Cortex of kidney (tissue), 1 donor: ENCODE measurements at places on chromosomes 2 and 18.

GRCh38 chr2:49901202-49902065 lies 747.1 kb upstream of the FSHR start:
- DNase-seq: no peak

- DNase-seq: no peak
These were observed 50.3 kb downstream of the KANSL3 start for GRCh38 chr2:96587843-96588242.

GRCh38 chr2:113111121-113111520 lies 16.3 kb upstream of the IL1RN start:
- DNase-seq: no peak

- DNase-seq: no peak
These were observed 108.4 kb downstream of the MEP1B start for GRCh38 chr18:32298171-32298667.

DNA sequence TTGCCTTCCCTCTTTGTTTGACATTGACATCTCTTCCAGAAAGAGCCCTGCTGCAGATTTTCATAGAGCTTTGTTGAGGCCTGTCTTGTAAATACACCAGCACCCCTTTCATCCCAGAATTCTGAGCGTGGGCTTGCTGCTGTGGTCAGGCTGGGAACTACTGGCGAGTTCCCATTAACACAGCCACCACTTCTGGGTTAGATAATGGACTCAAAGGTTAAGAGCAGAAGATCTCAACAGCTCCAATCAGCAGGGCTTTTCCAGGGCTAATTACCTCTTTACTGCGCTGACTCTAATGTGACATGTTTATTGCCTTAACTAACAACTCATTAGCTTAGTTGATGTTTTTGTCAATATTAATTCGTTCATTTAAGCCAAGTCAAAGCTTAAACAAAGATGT lies 235.9 kb upstream of the BOD1L2 start:
- no peak for DNase-seq

- DNase-seq: no peak
These were observed 3.5 kb downstream of the CHPF start for GRCh38 chr2:219539926-219540678.

- no peak for DNase-seq
These were observed 570.4 kb downstream of the CCDC85A start for GRCh38 chr2:56754066-56754615.

- no peak for DNase-seq
These were observed 26.0 kb upstream of the IGFBP2 start for GRCh38 chr2:216607277-216607560.

DNA sequence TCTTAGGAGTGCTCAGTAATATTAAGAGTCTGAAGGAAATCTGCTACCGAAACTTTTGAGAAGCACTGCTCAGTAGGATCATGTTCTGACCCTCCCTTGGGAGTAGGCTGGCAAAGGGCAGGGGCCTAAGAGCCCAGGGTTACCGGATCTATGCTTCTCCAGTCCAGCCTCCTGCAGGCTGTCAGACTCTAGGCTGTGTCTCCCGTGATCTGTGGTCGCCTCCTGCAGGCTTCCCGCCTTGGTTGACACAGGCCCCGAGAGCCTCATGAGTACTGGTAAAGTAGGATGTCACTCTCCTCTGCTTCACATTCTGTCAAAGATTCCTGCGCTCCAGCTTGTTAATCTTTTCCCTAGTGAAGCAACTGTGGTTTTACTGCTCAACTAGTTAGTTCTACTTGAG lies 647.8 kb upstream of the RAB6C start:
- no peak for DNase-seq

DNA sequence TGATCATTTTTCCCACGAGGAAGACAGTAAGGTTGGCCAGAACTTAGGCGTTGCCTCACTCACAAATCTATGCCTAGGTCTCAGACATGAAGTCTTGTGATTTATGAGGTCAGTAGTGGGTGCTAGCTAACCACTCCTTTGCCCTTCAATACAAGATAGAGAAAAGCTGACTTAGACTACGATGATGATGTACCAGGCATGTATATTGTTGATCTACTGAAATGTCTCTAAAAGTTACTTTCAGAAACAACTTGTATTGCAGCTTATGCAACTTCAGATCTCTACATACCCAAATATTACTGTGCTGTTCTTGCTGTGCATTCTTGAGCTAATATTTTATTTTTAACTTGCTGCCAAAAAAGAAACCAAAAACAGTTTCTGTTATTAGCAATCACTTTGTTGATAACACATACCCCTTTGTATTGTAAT lies 30.6 kb downstream of the MAPRE2 start:
- no peak for DNase-seq

DNA sequence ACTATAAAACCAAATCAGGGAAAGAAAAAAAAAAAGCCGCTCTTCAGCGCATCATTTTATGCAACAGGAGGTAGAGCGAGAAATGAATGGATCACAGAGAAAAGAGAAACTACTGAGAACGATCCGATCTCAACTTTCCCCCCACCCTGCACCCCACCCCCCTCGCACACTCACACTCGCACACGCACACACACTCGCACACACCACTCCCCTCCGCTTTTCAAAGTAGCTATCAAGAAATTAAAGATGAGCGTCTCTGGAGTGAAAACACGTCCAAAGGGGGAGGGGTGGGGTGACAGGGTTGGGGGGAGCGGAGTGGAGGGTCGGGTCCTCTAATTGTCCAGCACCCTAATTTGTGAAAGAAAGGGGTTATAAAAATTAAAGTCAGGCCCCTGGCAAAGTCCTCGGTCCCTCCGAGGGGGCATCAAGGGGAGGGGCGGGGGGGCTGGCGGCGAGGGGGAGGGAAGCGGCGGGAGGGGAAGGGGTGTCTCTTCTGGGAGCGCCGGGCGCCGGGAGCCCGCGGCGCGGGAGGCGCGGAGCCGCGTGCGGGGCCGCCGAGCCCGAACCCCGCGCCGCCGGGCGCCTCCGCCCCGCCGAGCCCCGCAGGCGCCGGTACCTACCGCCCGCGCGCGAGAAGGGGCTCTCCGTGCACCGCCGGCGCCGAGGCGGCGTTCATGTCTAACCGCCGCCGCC lies 428 bp downstream of the TCF4 start:
- DNase-seq: no peak

DNA sequence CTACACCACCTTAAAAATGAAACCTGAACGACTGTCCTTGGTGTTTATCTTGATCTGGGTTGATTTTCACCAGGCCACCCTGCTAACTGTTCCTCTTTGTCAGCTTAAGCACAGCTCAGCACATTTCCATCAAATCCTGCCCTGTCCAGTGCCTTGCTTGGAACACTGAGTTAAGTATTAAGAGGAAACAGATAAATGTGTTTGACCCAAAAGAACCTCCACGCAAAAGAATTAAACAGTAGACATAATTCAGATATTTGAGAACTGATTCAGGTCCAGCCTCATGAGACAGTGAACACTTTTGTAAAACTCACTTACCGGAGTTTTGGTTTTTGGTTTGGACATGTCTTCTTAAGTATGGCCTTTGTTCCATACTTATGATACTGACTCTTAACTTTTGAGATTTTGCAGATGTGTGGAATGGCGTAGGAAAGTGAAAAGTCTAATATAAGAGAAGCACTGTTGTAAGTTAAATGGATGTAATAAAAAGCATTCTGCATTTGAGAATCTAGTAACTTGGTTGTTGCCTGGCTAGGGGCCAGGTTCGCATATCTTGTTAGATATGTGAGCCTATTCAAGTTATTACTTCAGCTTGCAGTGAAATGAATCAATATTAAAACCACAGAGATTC lies 88.9 kb upstream of the SERPINE2 start:
- DNase-seq: no peak

- DNase-seq: no peak
These were observed 21.3 kb downstream of the MBD5 start for GRCh38 chr2:148042219-148042618.

GRCh38 chr18:13446024-13446423 lies 227.5 kb downstream of the LDLRAD4 start:
- no peak for DNase-seq

DNA sequence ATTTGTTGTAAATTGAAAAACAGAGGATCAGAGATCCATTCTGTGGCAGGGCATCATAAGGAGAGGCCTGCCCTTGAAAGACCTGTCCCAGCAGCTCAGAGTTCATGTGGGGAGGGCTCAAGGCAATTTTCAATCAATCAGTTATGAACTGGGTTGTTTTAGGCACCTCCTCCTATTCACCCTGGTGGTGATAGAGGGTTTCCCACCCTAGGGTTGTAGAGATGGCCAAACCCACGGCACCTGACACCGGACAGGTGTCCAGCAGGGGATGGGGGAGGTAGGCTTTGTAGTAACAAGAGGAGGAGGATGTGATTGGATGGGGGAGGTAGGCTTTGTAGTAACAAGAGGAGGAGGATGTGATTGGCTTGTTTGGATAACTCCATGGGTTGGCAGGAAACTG lies 205.7 kb downstream of the SOCS6 start:
- DNase-seq: no peak

- no peak for DNase-seq
These were observed 85.1 kb upstream of the FZD5 start for GRCh38 chr2:207854484-207855440.

GRCh38 chr2:130346041-130346740 lies 3.5 kb downstream of the IMP4 start:
- DNase-seq: no peak

DNA sequence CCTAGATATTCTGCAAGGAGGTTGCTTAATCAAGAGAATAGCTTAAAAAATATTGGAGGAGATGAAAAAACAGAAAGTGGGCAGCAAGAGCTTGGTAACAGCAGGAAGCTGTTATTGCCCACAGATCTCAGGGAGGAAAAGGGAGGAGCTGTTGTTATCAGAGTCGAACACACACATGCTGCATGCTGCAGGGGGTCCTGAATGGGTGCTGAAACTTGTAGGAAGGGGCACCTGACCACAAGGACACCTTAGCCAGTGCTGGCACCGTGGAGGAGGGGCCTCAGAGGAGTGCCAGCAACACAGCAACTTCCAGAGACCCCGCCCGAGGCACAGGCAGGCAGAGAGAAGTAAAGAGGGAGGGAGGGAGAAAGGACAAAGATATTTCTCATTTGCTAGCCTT lies 332.9 kb downstream of the SOCS6 start:
- no peak for DNase-seq

- no peak for DNase-seq
These were observed 9.3 kb upstream of the LRRC30 start for GRCh38 chr18:7221424-7222155.

GRCh38 chr2:27572998-27573429 lies 9.8 kb upstream of the ZNF512 start:
- DNase-seq: no peak

DNA sequence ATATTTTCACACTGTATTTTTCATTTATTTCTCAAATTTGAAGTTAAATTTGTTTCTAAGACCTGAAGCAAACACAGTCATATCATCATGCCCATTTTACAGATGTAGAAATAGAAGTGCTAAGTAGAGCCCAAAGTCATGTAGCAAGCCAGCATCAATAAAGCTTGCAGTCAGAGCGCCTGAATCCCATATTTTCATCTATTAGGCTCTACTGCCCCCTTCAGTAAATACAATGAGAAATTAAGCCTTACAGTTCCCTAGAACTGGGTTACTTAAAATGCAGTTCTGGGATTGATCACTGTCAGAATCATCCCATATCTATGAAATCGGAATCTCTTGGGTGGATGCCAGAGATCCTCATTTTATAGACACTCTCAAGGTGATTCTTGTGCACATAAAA lies 419.9 kb downstream of the TGIF1 start:
- DNase-seq: no peak

GRCh38 chr2:11788461-11789124 lies 42.2 kb downstream of the LPIN1 start:
- DNase-seq: no peak

DNA sequence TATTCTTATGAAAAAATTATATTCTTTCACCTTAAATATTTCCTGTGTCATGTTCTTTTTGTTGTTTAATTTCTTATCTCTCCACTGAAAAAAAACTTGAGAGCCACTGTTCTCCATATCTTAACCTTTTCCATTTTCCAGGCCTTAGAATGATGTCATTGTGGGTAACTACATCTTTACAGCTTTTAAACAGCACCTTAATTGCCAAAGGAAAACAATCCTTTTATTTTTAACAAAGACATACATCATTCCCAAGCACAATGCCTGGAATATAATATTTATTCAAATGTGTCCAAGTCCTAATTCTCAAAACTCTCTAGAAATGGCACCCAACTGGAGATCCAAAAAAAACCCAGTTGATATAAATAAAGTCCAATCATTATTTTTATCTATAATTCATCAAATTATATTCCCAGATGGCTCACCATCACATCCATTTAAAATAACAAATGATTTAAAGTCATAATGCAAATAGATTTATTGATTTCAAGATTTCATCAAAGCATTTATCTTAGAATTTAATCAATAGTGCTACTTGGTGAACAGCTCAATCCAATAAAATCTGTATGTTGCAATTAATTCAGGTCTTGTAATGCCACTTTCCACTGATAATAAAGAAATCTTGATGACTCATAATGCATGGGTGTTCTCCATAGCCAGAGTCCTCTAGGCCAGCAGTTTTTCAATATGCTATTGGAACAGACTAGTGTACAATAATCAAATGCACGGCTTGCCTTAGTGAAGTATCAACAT lies 107.1 kb upstream of the MAPRE2 start:
- no peak for DNase-seq

GRCh38 chr2:106353676-106354075 lies 114.5 kb downstream of the RGPD3 start:
- DNase-seq: no peak

DNA sequence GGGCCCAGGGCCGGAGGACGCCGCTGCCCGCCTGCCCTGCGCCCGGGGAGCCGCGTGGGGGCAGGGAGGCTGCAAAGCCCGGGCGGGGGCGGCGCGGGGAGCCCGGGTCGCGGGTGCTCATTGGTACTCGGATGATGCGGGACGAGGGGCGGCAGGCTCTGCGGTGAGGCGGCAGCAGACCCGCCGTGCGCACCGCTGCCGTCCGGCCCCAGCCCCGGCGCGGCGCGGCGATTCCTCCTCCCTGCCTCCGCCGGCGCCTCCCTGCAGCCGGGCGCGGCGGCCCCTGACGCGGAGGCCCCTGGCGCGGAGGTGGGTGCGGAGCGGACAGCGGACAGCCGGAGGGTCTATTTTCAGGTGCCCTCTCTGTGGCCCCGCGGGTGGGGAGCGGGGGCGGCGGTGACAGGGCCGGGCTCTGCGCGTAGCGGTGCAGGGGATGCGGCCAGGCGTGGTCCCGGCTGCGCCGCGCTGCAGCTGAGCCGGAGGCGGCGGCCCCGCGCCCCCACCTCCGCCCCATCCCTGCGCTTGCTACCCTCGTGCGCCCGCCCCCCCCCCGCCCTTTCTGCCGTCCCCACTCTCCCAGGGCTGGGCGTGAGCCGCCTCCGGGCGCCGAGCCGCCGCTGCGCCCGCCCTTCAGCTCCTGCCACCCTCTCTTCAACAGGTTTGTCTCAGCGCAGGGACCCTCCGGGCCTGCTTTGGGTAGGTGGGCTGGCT lies 640 bp downstream of the SPTBN1 start:
- no peak for DNase-seq

DNA sequence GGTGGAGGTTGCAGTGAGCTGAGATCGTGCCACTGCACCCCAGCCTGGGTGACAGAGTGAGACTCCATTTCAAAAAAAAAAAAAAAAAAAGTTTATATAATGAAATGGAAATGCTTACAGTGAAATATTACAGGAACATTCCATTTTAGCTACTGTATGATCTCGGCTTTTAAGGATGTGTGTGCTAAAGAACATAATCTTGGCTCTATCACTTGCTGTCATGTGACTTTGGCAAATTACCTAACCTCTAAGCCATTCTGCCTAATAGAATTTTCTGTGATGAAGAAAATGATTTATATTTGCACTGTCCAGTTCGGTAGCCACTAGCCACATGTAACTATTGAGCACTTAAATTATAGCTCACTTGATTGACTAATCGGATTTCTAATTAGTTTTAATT lies 36.3 kb downstream of the SMAD4 start:
- DNase-seq: no peak
